Hepatocyte (in vitro differentiated cells): ENCODE measurements at places on chromosomes 6 and 20. TPM values are rescaled to one million over a fixed set of nuclear protein-coding genes. Genes with fewer than 3 reads are reported as not detected.

DNA sequence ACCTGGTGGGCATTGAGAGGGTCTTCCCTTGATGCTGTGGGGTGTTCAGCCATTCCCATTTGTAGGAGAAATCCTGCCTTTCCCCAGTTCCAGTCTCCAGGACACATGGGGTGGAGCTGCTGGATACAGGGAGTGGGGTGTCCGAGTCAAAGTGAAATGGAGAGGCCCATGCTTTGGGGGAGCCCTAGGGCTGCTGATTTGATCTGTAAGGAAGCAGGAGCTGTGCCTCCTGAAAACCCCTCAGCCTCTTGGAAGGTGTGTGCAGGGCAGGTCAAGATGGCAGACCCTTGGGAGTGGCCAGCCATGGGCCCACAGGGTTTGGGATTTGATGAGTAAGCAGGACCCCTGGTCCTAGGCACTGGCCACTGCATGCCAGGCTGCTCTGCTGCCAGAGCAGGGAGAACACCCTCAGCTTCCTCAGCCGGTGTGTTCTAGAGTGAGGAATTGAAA is 82.0 kb downstream of the SERAC1 start:
- no peaks in the 10 kb centered on the region for H3K27me3 ChIP-seq
- H3K4me3 ChIP-seq: no peak overlapping the region
- H3K4me1 ChIP-seq: no peaks in the 10 kb centered on the region
- no peak for DNase-seq

GRCh38 chr6:39855356-39855995 is 63.3 kb downstream of the DAAM2 start:
- H3K27ac ChIP-seq: no peak overlapping the region
- no peak overlapping the region for H3K4me3 ChIP-seq
- H3K4me1 ChIP-seq: no peaks in the 10 kb centered on the region
- DNase-seq: no peak

Gene KIF25
- not detected in 2 replicates for polyA plus RNA-seq

GRCh38 chr20:58930496-58930895 is 50.6 kb upstream of the NELFCD start:
- no peaks in the 10 kb centered on the region for H3K27me3 ChIP-seq
- no peak overlapping the region for H3K4me3 ChIP-seq
- H3K36me3 ChIP-seq: no peaks in the 10 kb centered on the region
- DNase-seq: no peak
- no peak overlapping the region for H3K27ac ChIP-seq

- H3K36me3 ChIP-seq: no peaks in the 10 kb centered on the region
- no peak overlapping the region for H3K4me3 ChIP-seq
- H3K27me3 ChIP-seq: no peaks in the 10 kb centered on the region
- no peak for DNase-seq
- H3K4me1 ChIP-seq: no peaks in the 10 kb centered on the region
- no peak overlapping the region for H3K27ac ChIP-seq
These were observed 308.9 kb upstream of the MMS22L start for GRCh38 chr6:97591955-97592354.

- no peaks in the 10 kb centered on the region for H3K4me1 ChIP-seq
- H3K36me3 ChIP-seq: no peaks in the 10 kb centered on the region
- no peak overlapping the region for H3K27ac ChIP-seq
These were observed 116.9 kb upstream of the DTNBP1 start for GRCh38 chr6:15779726-15780125.

Gene SOBP
- polyA plus RNA-seq: 2.2 and 2.5 TPM in 2 replicates

Gene BMP5
- 9.5 and 11.1 TPM in 2 replicates for polyA plus RNA-seq

GRCh38 chr6:10395704-10396546 is 18.9 kb downstream of the TFAP2A start:
- no peak for DNase-seq
- H3K4me1 ChIP-seq: peaks cover 3% of the 10 kb centered on the region
- H3K4me3 ChIP-seq: no peak overlapping the region

DNA sequence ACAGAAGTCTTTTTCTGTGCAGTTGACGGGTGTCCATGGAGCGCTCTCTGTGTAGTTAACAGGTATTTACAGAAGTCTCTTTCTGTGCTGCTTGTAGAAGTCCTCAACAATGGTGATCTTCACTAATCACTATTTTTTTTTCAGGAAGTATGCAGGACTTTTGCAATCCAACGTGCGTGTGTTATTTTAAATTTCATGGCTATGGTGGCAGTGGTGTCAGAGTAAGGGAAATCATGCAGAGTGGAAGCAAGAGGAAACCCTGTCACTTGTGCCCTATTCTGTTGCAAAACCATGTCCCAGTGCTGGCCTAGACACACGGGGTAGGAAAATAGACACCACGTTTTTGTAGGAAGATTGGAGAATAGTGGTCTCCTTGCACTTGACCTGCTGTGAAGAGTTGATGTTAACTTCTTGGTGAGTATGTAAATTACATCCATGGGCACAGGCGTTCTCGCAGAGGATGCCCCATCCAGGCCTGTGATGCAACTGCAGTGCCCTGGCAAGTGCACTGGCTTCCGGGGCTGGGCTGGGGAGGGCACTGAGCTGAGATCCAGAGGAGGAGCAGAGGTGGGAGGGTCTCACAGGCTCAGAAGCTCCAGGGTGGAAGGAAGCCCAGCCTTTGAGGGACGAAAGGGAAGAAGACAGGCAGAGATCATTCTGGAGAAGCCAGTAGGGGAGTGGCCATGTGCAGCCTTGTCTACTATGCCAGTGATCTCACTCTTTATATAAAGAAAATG is 146.5 kb downstream of the SYCP2 start:
- no peak overlapping the region for H3K4me3 ChIP-seq
- H3K27ac ChIP-seq: no peak overlapping the region
- H3K36me3 ChIP-seq: no peaks in the 10 kb centered on the region
- no peak for DNase-seq
- peaks cover 3% of the 10 kb centered on the region for H3K4me1 ChIP-seq
- H3K27me3 ChIP-seq: peaks cover 15% of the 10 kb centered on the region
